ENCODE measurements at places on chromosomes 16 and 17.

- DNase-seq = no peak
These were observed 41.0 kb downstream of the CHCT1 start for GRCh38 chr17:60463157-60463835.

DNA sequence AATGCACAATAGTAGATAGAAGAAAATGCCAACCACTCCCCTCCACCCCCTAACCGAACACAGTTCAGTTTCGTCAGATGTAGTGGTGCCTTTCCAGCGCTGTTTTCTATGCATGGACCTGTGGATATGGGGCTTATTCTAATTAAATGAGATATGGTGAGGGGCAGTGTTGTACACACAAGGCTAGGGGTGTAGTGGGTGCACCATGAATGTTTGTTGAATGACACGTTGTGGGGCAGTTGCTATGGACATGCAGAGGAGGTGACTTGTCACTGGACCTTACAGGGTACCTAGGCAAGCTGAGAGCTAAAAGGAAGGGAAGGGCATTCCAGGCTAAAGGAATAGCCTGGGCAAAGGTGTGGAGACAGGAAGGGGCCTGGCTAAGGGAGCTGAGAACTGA is 3.4 kb downstream of the PDK2 start:
- no peak for DNase-seq

DNA sequence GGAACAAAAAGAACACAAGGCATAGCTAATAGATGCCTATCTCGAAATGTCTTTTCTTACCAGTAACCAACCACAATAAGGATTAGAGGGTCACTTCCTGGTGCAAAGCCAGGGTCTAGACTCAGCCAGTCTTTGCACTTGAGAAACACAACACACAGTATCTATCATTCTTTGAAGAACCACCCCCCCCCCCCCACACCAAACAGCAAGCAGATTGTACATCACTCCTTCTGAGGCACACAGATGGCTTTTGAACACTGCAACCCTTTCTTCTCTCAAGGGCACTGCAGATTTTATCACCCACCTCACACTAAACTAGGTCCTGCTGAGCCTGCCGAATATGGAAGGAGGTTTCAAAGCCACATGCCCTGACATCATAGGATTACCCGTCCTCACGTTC is 145.6 kb downstream of the AATF start:
- DNase-seq = no peak

- DNase-seq = no peak
These were observed 8.5 kb downstream of the ITGAE start for GRCh38 chr17:3792481-3792880.

DNA sequence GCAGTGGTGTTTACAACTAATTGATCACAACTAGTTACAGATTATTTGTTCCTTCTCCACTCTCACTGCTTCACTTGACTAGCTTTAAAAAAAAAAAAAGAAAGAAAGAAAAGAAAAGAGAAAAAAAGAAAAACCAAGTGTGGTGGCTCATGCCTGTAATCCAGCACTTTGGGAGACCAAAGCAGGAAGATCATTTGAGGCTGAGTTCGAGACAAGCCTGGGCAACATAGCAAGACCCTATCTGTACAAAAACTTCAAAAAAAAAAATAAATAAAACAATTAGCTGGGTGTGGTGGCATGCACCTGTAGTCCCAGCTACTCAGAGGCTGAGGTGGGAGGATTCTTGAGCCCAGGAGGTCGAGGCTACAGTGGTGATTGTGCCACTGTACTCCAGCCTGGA is 4.2 kb downstream of the SNTB2 start:
- DNase-seq = no peak

- no peak for DNase-seq
These were observed 7.8 kb upstream of the KRT10 start for GRCh38 chr17:40830085-40830776.

- no peak for DNase-seq
These were observed 787 bp downstream of the CTCF start for GRCh38 chr16:67562918-67563707.

GRCh38 chr16:72457243-72457940 is 285.4 kb upstream of the PMFBP1 start:
- no peak for DNase-seq

GRCh38 chr16:50902457-50902856 is 160.6 kb downstream of the CYLD start:
- no peak for DNase-seq

DNA sequence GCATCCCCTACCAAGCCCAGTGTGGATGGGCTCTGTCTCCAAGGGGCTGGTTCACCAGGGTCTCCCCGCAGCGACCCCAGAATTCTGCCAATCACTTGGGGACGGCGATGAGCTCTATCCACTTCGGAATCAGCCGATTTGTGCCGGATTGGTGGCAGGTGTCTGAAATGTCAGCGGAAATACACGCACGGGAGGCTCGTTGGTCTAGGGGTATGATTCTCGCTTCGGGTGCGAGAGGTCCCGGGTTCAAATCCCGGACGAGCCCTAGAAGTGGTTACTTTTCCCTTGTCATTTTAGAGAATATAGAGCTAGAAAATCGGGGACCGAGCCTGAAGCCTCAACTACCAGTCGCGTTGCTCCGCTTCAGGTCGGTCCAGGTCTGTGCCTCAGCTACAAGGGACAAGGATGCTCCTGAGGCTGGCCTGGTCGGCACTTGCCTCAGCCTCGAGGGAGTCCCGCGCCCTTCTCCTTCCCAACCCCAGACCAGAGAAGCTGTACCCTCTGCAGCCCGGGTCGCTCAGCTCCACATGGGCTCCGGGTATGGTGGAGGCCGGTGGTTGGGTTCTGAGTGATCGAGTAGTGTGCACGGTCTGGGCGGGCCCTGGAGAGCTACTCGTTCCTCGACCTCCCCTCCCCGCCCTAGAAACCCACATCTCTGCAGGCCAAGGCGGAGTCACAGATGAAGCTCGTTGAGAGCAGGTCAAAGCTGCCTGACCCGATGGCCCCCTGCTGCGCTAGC is 16.0 kb upstream of the OR1F1 start:
- no peak for DNase-seq

- DNase-seq = no peak
These were observed 100.6 kb downstream of the WWOX start for GRCh38 chr16:78200023-78200389.

- DNase-seq = no peak
These were observed 34.5 kb downstream of the HSBP1 start for GRCh38 chr16:83842291-83842690.

- DNase-seq = no peak
These were observed 41.6 kb downstream of the HSBP1 start for GRCh38 chr16:83849421-83849820.

DNA sequence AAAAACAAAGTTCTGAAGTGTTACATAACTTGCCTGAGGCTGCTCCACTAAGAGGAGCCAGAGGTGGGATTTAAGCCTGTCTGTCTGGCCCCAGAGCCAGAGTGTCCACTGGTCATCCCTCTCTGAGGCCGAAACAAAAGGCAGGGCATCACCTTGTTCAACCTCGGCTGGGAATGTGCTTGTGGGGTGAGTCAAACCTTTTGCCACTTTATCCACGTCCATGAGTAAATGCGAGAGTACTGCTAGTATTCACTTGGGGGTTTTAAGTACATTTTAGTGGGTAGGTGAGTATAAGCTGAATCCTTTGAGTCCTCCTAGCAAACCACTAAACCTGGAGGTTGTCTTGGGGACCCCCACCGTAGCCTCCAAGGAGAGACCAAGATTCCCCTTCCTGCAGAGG is 103.5 kb downstream of the STX8 start:
- no peak for DNase-seq

GRCh38 chr16:19005561-19006445 is 22.1 kb downstream of the TMC7 start:
- no peak for DNase-seq

DNA sequence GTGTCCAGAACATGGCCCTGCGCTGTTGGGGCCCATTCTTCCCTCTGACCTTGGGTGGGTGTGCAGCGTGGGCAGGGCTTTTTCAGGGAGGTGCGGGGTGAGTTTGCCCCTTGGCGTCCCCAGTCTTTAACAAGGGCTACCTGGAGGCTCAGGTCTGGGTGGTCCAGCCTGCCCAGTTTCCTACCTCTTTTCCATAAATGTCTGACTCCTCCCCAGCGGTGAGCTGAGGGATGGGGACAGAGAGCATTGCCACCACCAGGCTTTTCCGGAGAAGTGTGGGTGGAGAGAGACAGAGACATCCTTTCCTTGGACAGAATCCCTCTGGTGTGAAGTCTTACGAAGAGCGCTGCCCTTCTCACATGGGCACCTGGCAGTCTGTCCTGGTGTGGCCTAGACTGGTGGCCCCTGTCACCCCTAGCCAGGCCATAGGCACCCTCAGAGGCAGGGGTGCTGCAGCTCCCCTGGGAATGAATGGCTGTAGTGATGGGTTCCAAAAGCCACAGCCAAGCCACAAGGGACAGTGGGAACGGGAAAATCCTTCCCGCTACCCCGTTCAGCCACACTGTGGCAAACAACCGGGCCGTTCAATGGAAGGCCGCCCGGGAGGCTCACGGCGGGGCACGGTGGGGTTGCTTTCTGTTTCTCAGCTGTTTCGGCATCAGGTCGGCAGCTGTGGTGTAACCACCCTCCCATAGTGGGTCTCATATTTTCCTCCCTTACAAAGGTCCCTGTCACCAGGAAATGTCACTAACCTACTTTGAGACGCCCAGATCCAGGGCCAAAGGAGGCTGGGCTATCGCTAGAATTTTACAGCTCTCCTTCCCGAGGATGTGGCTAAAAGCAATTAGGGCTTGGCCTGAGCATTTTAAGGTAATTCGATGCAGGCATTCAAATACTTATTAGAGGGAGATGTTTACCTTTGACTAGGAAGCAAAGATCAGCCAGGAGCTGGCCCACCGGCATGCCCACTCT is 61.9 kb upstream of the GSE1 start:
- DNase-seq = no peak

GRCh38 chr16:86611525-86611855 is 33.1 kb downstream of the FOXL1 start:
- DNase-seq = no peak

GRCh38 chr17:65593855-65594845 is 32.7 kb upstream of the AXIN2 start:
- DNase-seq = no peak

GRCh38 chr17:43578404-43578698 is 32.2 kb upstream of the ETV4 start:
- no peak for DNase-seq

GRCh38 chr16:11149011-11149616 is 106.9 kb downstream of the SOCS1 start:
- no peak for DNase-seq

GRCh38 chr16:50298591-50299507 is 32.5 kb downstream of the ADCY7 start:
- DNase-seq = no peak

- no peak for DNase-seq
These were observed 209.9 kb downstream of the ZFHX3 start for GRCh38 chr16:72837846-72838585.

- no peak for DNase-seq
These were observed 42.7 kb downstream of the BANP start for GRCh38 chr16:87993901-87994300.

- DNase-seq = no peak
These were observed 325.7 kb upstream of the TBX2 start for GRCh38 chr17:61073799-61074513.

GRCh38 chr16:56591377-56592060 is 2.2 kb downstream of the MT3 start:
- no peak for DNase-seq

DNA sequence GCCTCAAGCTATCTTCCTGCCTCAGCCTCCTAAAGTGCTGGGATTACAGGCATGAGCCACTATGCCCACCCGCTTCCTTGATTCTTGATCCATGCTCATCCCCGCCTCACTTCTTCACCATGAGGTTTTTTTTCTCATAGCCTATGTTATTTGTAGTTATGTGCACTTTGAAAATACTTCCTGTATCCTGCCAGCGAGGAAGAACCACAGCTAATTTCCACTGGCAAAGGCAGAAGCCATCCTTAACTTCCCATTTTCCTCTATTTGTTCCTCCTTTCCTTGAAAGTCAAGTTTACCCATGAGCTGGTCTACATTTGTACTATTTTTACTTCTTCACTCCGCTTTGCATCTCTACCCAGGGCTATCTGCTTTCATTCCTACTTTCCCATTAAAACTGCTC is 189.7 kb upstream of the ZFHX3 start:
- DNase-seq = no peak

- no peak for DNase-seq
These were observed 190.3 kb upstream of the IRX6 start for GRCh38 chr16:55133654-55134053.

DNA sequence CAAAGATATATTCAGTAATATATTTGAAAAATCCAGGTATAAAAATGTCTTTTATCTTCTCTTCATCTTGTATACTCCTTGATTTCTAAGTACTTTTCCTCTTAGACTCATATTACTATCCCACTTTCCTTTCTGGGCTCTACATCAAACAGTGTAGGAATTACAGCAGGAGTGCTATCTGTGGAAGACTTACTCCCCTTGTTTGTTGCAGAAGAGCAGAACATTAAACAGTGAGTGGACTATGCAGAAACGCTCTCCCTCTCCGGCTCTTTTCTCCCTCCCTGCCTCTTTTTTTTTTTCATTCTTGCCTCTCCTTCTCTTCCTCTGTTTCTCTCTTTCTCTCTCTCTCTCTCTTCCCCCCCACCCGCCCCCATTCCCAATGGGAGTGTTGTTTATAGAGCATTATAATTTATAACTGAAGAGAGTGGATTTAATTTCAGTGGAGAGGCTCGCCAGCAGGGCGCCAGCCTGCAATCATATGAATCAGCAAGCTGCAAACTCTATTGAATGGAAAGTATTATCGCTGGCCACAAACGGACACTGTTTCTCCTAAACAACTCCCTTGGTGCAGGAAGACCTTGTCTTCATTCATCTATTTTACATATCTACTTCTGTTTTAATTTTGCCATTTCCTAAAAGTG is 242.3 kb upstream of the TBX2 start:
- DNase-seq = no peak

DNA sequence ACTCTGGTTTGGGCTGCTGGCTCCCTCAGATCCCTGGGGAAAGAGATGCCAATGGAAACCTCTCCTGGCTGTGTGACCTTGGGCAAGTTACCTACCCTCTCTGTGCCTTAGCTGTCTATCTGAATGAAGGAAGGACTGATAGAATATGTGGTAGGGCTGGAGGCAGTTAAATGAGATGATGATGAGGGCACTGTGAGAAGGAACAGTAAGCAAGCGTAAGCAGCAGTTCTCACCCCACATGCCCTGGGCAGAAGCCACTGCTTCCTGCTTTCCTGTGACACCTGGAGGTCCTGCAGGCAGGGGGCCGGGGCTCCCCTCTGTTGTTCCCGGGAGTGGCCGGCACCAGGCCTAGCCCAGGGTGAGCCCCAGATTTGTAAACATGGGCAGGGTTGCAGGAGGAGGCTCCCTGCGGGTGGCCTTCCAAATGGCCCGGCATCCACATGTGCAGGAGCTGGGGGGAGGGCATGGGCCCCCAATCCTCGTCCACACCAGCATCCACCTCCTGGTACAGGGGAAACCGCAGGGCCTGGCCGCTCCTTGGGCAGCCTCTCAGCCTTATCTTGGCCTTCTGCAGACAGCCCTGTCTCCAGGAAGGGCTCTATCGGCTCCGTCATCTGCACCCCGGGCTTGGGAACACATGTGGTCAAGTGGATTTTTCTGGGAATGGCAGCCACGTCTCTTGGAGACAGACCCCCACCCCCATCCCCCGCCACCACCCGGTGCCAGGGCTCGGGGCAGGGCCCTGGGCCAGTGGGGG is 235.6 kb upstream of the GSE1 start:
- no peak for DNase-seq

Measured in stimulated activated CD8-positive, alpha-beta memory T cell treated with anti-CD3 and anti-CD28 coated beads, Interleukin-7, amount 100 ng/mL, for 4 hours (primary cell).